ENCODE measurements at places on chromosomes 12 and 14. TPM values are rescaled to one million over a fixed set of nuclear protein-coding genes. Genes with fewer than 3 reads are reported as not detected.

DNA sequence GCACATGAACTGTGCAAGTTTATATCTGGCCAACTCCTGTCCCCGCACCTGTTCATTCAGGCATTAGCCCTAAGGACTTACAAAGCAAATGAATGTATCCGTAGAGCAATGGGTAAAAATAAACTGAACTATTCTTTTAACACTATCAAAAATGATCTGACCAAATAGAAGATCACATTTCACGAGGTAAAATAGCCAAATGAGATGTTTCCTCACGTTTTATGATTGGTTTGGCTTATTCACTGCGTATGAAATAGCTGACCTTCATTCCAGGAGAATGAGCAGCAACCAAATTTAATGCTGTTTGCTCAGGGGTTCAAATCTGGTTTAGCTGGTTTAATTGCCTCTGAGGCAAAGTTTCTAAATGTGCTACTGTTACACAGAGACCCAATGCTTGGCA lies 216.0 kb upstream of the EEA1 start:
- H3K36me3 ChIP-seq = no peaks in the 10 kb centered on the region
- peaks cover 4% of the 10 kb centered on the region for H3K27me3 ChIP-seq
- no peak overlapping the region for H3K27ac ChIP-seq
- H3K4me1 ChIP-seq = no peaks in the 10 kb centered on the region

GRCh38 chr12:28742791-28743190 lies 406.3 kb upstream of the FAR2 start:
- H3K27ac ChIP-seq = no peak overlapping the region
- no peaks in the 10 kb centered on the region for H3K4me1 ChIP-seq
- DNase-seq = no peak

GRCh38 chr12:58041441-58041840 lies 100.1 kb downstream of the ATP23 start:
- H3K27ac ChIP-seq = no peak overlapping the region
- peaks cover 2% of the 10 kb centered on the region for H3K36me3 ChIP-seq
- no peaks in the 10 kb centered on the region for H3K4me1 ChIP-seq
- peaks cover 11% of the 10 kb centered on the region for H3K27me3 ChIP-seq
- H3K4me3 ChIP-seq = no peak overlapping the region

KRT71 gene
- total RNA-seq = not detected

AICDA gene
- not detected for total RNA-seq
